ENCODE measurements at places on chromosomes 7 and 10.

GRCh38 chr10:98528166-98528804 is 81.5 kb upstream of the HPS1 start:
- DNase-seq, result peak; percentile 49

GRCh38 chr7:5296611-5297226 is 14.0 kb downstream of the SLC29A4 start:
- no peak for DNase-seq

- no peak for DNase-seq
Observed at GRCh38 chr7:29858191-29858951, 52.1 kb downstream of the WIPF3 start.

GRCh38 chr10:1377231-1377630 is 321.0 kb downstream of the WDR37 start:
- DNase-seq, result no peak

DNA sequence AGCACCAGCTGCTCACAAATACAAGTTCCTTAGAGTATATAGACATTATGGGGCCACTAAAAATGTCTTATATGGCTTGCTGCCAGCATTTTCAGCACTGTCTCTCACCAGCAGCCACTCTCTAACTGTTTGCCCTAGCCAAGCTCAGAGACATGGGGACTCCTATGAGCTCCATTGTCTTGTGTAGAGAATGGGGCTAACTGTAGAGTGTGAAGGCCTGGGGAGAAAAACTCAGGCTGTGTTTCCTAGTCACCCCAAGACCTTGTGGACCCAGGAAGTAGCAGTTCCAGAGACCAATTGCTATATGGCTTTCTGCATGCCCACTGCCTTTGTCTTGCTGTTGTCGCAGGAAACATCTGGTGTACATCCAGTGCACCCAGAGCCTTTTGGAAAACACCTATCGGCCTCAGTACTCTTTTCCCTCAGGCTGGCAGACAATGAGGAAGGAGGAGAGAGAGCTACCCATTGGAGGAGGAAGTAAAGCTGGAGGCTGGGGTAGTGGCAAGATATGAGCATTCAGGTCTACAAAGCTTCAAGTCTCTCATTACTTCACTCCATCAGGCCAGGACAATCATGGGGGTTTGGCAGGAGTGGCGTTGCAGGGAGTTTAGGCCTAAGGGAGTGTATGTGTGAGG is 28.4 kb downstream of the ENTPD1 start:
- no peak for DNase-seq

DNA sequence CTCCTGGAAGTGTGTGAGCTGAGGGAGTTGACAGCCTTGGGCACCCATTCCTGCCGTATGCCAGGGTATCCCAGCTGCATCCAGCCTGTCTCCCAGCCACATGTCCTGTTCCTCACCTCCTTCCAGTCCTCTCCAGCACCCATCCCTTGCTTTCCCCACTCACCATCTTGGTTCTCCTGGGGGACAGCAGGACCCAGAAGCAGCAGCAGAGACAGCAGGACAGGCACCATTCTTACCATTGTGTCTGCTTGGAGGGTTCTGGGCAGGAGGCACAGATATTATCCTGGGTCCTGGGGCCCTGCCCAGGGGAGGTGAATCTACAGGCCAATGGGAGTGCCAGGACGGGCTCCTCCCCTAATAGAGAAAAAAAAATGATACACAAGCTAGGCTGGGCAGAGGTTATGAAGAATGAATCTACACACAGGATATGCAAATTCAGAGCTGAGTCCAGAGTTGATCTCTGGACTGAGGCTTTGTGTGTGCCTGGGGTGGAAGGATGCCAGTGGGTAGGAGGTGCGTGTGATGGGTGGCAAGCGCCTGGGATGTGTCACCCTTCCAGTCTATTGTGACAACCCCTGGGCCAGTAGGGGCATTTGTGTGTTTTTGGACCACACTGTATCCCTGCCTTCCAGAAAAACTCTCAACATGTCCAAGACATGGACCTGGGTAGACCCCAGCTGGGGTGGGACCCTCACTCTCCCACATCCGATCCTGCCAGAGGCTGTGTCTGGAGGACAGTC is at the start of gene AZGP1:
Gene AZGP1, minus strand, starts transcription at position 250 of the 740 bp plus-strand sequence. Its CDS starts 11 bp downstream, at position 239.
- no peak for DNase-seq

- no peak for DNase-seq
Observed at GRCh38 chr7:122682815-122683550, 15.9 kb downstream of the RNF133 start.

DNA sequence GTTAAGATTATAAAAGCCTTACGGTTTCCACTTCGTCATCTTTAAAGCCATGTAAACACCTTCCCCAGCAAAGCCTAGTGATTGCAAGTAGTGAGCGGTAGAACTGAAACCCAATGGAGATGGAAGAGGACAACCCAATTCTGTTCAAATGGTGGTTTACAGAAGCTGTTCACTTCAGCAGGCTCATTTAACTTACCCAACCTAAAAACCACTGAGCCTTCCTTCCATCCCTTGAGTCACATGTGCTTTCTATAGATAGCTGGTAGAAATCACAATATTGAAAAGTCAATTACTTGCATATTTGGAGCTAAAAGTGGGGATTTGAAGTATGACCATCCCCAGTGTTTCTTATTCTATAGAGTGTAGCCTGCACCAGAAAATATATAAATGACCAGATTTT is 667.7 kb downstream of the SUGCT start:
- no peak for DNase-seq

DNA sequence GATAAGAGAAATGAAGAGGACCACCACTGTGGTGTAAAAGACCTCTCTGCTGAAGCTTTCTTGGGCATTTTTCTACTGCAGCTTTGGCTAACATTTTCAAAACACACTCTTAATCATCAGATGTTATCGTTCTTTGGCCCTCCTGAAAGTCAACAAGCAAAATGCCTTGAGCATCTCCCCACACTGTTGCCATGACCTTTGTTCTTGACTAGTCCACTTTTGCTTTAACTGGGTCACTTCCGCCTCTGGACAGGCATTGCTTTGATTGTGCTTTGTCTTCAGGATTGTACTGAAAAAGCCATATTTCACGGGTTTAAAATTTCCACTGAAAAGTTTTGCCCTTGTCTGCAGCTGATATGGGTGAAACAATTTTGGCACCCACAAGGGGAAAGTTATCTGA is 107.8 kb upstream of the CXCL12 start:
- DNase-seq, result no peak

- no peak for DNase-seq
Observed at GRCh38 chr7:2005786-2006185, 227.0 kb downstream of the MAD1L1 start.

GRCh38 chr7:121109145-121109544 is 120.6 kb downstream of the CPED1 start:
- DNase-seq, result no peak

GRCh38 chr7:79298145-79298760 is 155.2 kb downstream of the MAGI2 start:
- peak; percentile 51 for DNase-seq

Data from GM03348 (cell line).